ENCODE measurements at places on chromosomes 5 and 9. TPM values are rescaled to one million over a fixed set of nuclear protein-coding genes. Genes with fewer than 3 reads are reported as not detected.

DNAH5 gene
- 0.16 TPM for total RNA-seq

HAVCR2 gene
- 3.9 TPM for total RNA-seq

ADRA1B gene
- 0.55 TPM for total RNA-seq

LURAP1L gene
- 23.2 TPM for total RNA-seq

CNTNAP3B gene
- 65.9 TPM for total RNA-seq

HMMR gene
- total RNA-seq, result 1.1 TPM

SOHLH1 gene
- total RNA-seq, result not detected

CCNO gene
- not detected for total RNA-seq

DMRT2 gene
- 0.36 TPM for total RNA-seq

FOXD4L3 gene
- not detected for total RNA-seq

CAMK4 gene
- total RNA-seq, result 2.3 TPM

LHX3 gene
- total RNA-seq, result not detected

DNA sequence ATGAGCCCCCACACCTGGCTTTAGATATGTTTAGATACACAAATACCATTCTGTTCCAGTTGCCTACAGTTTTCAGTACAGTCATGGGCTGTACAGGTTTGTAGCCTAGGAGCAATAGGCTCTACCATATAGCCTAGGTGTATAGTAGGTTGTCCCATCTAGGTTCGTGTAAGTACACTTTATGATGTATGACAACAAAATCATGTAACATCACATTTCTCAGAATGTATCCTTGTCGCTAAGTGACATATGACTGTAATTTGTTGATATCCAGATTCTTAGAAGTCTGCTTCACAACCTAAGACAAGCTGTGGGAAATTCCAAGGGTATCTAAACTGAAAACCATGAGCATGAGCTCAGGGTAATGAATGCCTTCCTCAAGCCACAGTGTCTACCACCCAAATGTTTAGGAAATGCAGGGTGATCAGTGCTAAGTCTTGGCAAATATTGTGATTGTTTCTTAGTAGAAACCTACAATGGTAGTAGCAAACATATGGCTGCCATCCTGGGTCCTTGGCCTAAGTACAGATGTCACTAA, 8.4 kb downstream of the ECM2 start:
- no peak for DNase-seq

GRCh38 chr9:78248635-78249034, 12.8 kb downstream of the CEP78 start:
- DNase-seq, result no peak

GRCh38 chr5:96256795-96257470, 176.1 kb downstream of the PCSK1 start:
- no peak for DNase-seq

- DNase-seq, result no peak
These were observed 440.0 kb upstream of the MPDZ start for GRCh38 chr9:13719446-13719845.

GRCh38 chr5:170315154-170315553, 17.6 kb upstream of the LCP2 start:
- peak; percentile 94 for DNase-seq

- DNase-seq, result no peak
These were observed 11.0 kb downstream of the SPINK14 start for GRCh38 chr5:148179234-148179824.

- DNase-seq, result no peak
These were observed 3.4 kb upstream of the GALNT12 start for GRCh38 chr9:98804083-98804482.

DNA sequence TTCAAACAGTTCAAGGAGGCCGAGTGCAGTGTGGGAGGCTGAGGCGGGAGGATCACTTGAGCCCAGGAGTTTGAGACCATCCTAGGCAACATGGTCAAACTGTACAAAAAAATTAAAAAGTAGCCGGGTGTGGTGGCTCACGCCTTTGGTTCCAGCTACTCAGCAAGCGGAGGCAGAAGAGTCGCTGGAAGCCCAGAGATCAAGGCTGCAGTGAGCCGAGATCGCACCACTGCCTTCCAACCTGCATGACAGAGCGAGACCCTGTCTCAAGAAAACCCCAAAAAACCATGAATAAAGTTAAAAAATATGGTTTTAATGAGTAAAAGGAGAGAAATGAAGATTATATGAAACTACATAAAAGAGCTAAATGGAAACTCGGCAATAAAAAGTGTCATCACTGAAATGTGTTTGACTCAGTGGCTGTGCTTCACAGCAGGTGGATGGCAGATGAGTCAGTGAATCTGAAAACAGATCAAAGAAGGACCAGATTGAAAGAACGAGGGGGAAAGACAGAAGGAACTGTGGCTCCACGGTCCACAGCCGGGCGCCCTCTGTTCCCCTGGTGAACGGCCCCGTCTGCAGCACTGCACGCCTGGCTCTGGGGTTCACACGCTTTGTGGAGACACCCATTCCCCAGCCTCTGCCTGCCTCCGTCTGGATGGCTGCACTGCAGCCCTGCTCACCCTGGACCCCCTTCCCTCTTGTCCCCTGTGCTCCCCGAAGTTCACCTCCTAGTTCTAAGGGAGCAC, 25.1 kb downstream of the EXD3 start:
- DNase-seq, result no peak

DNA sequence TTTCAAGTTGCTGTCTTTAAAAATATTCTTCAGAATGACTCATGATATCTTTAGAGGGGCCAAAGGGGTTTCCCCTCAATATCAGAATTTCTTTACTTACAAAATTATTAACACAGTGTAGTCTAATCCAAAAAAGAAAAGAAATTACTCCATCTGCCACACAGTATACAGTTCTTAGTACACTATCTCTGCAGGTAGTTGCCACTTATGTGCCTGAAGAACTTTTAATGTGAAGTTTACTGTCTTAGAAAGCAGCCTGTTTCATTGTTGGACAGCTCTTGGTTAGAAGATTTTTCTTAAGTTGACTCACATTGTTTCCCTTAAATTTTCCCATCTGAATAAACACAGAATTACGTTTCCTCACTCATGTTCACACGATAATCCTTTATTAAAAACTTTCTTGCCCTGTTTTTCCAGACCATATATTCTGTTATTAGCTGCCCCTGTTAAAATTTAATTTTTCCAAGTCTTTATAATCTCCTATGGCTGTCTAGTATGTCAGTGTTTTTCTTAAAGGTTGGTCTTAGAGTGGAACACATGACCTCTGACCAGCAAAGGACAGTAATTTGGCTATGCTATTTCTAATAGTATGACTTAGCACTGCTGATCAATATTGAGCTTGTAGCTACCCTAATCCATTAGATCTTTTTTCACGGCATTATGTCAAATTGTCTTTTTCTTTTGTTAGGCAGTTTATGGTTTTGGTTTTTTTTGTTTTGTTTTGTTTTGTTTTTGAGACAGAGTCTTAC, 21.8 kb upstream of the FKTN start:
- no peak for DNase-seq

- DNase-seq, result no peak
These were observed 14.4 kb downstream of the CAMK4 start for GRCh38 chr5:111238431-111239225.

GRCh38 chr9:16100537-16101091, 547.8 kb downstream of the CCDC171 start:
- peak; percentile 80 for DNase-seq

GRCh38 chr9:136007934-136008692, 46.9 kb upstream of the UBAC1 start:
- no peak for DNase-seq

GRCh38 chr5:54514841-54515432, 2.6 kb upstream of the SNX18 start:
- no peak for DNase-seq

- no peak for DNase-seq
These were observed 820 bp upstream of the CFAP90 start for GRCh38 chr5:7851617-7852289.

GRCh38 chr5:73460133-73460532, 11.6 kb upstream of the FOXD1 start:
- DNase-seq, result no peak

DNA sequence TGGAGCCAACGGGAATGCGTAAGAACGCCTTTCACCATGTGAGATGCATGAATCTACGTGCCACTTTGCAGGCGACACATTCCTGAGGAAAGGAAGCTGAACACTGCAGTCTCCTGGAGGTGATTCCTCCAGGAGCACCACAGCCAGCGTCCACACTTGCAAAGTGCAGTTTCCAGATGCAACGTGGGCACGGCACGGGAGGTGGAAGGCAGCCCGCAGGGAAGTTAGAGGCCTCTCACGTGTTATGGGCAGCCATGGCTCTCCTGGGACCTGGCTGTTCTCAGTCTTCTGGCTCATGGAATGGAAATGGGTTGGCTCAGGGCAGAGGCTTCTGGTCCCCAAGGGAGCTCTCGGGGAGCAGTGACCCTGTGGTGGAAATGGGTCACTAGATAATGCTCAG, 381.0 kb upstream of the IRX4 start:
- DNase-seq, result peak; percentile 26

GRCh38 chr5:40428815-40429214, 250.9 kb upstream of the PTGER4 start:
- no peak for DNase-seq

DNA sequence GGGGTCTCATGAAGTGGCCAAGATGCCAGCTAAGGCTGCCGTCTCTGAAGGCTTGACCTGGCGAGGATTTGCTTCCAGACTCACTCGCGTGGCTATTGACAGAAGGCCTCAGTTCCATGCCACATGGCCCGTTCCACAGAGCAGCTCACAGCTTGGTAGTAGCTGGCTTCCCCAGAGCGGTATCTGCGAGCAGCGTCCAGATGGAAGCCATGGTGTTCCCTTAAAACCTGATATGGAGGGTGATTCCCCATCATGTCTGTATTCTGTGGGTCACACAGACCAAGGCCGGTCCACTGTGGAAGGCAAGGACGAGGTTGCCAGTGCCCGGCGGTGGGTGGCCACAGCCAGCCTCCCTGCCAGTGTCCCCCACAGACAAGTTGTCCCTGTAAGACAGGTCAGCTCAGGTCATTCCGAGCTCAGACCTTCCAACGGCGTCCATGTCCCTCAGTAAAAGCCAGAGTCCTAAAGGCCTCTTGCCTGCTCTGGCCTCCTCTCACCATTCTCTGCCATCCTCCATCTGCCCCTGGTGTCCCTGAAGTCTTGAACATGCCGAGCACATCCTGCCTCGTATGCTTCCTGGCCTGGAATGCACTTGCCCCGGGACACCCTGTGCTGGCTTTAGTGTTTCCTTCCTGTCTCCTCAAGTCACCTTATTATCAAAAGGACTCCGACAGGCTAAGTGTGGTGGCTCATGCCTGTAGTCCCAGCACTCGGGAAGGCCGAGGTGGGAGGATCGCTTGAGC, 61.3 kb upstream of the LRRTM2 start:
- no peak for DNase-seq

DNA sequence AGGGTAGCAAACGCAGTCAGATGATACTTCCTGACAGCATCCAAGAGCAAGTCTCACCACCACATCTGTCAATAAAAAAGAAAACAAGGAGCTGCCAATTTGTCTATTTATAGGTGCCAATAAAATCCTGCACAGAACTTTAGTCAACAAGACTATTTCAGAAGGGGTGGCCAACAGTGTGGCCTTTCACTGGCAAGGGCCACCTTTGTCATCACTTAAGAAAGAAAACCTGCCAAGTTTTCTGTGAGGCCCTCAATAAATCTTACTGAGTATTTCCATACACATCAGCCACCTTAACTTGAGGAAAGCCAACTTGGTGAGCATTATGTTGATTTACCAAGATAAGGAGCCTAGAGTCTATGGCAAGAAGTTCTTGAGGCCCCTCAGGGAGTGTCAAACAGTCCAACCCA, 312.3 kb downstream of the ENC1 start:
- no peak for DNase-seq

- DNase-seq, result no peak
These were observed 140.9 kb downstream of the MAST4 start for GRCh38 chr5:66737096-66737495.

- DNase-seq, result no peak
These were observed 27.6 kb downstream of the TRPC7 start for GRCh38 chr5:136337788-136338187.

- no peak for DNase-seq
These were observed 828.5 kb upstream of the DMAC1 start for GRCh38 chr9:8627976-8628679.

- DNase-seq, result no peak
These were observed at the start of gene PAPPA for GRCh38 chr9:116153765-116154333. TSS of gene PAPPA (plus strand) at chr9:116153791. CDS start at chr9:116154173, 382 bp downstream.

DNA sequence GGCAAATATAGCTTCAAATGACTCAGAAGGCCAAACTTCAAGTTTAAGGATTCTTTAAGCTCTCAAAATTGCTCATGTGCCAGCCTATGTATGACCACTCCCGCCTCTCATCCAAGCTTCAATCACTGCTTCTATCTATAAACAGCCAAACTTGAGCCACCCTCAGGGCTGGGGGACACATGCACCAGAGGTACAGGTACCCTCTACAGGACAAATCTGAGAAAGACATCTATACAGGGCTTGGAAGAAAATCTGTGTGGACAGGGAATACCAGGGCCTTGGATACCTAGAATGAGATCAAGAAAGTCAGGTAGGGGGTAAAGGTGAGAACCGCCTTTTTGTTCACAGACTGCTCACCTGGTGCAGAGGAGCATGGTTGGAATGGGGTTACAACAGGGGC, 217.9 kb downstream of the ATPSCKMT start:
- no peak for DNase-seq

DNA sequence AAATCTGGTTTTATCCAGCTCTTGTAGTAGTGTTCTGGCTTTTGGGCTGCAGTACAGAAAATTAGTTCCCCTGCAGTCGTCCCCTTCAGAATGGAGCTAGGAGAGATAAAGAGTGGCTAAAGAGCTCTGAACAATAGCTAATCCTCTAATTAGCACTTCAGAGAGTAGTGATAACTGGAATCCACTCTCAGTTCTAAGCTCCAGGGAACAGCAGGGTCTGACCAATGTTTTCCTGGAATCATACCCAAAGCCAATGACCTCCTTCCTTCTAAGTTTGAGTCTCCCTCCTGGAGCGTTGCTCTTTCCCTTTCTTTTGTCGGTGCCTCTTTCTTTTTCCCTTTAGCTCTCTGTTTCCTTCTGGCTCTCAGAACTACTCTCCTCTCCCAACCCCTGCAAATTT, 47.4 kb downstream of the MFAP3 start:
- no peak for DNase-seq

GRCh38 chr5:151195622-151196021, 28.3 kb downstream of the CCDC69 start:
- no peak for DNase-seq

DNA sequence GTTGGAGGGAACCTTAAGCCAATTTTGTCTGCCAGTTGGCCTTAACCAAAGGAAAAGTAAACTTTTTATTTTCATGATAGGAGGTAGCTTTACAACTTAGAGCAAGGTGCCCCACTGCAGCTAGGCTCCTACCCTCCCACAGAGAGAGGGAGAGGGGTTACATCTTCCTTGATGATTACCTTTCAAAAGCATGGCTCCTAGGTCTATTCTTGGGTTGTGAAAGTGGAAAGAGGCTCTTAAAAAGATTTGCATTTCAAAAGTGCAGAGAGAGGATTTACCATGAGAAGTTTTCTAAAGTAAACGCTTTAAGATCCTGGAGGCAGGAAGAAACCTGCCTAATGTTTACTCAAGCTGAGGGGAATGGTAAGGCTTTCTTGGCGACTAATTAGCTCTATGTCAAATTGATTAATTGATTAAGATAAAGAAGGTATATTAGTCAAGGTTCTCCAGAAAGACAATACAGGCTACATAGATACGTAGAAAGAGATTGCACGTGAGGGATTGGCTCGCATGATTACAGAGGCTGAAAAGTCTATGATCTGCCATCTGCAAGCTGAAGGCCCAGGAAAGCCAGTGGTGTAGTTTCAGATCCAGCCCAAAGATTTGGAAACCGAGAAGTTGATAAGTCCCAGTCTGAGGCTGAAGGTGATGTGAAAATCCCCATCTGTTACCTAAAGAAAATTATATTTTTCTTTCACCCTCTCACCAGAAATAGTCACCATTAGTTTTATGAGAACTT, 333.8 kb upstream of the CTNND2 start:
- DNase-seq, result no peak

- no peak for DNase-seq
These were observed 245.3 kb downstream of the ENC1 start for GRCh38 chr5:74394916-74395880.
